ENCODE measurements at places on chromosomes 2 and 18.

- DNase-seq = no peak
These were observed 3.1 kb upstream of the B3GNT2 start for GRCh38 chr2:62192811-62193210.

- DNase-seq = no peak
These were observed 865.4 kb upstream of the NXPH2 start for GRCh38 chr2:139645617-139646016.

DNA sequence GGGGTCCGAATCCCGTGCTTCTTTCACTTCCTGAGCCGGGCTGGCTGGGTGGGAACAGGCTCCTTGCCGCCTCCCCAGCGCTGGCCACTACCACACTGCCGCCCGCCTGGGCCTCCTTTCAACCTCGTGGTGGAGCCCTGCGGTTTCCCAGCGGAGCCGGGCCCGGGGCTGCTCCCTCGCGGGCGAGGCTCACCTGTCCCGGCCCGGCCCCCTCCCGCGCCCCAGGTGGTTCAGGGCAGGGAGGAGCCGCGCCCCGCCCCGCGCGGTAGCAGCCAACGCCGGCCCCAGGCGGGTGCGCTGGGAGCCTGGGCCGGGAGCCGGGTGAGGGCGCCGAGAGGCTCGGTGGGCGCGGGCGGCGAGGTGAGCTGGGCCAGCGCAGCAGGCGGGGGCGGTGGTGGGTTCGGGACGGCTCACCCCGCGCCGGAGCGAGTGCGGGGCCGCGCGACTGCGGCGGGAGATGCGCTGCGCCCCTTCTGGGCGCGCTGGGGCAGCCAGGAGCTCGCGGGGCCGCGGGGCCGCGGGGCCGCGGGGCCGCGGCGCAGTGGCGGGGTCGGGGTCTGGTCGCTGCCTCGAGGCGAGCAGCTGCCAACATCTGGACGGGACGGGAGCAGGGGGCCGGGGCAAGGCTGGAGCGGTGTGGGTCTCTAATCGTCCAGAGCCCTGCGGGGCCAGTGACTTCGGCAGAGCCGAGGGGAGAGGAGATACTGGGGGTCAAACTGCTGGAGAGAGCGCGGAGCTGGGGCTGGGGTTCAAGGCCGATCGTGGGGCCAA is at the start of gene LYPD6B:
LYPD6B (plus strand) TSS at position 258 of the 771 bp plus-strand sequence. CDS start 92,250 bp downstream, outside the sequence.
- no peak for DNase-seq

- peak; percentile 7 for DNase-seq
These were observed 73.5 kb downstream of the ROCK2 start for GRCh38 chr2:11270891-11271290.

GRCh38 chr2:206230060-206230762 is 44.3 kb upstream of the ZDBF2 start:
- DNase-seq = no peak

- DNase-seq = no peak
These were observed 7.2 kb downstream of the HADHB start for GRCh38 chr2:26251893-26252292.

Measured in GM04504 (cell line).